DMS79 treated with DMSO at 0.1 percent for 48 hours (cell line): ENCODE measurements at places on chromosomes 7 and 10.

DNA sequence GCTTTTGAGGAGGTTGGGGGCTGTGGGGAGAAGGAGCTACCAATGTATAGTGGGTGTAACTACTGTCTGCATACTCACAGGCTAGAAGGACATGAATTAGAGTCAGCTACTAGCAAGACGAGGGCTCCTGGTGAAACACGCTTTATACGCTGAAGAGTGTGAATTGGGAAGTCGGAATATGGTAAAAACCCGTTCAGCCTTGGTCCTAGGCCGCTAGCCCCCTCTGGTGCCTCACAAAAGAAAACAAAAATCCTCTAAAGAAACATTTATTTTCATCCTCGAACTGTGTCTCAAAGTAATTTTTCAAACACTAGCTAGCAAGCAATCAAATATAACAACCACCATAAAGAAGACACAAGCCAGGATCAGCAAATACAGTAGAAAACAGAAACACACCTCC, 338.1 kb upstream of the SEMA3C start:
- DNase-seq = no peak

DNA sequence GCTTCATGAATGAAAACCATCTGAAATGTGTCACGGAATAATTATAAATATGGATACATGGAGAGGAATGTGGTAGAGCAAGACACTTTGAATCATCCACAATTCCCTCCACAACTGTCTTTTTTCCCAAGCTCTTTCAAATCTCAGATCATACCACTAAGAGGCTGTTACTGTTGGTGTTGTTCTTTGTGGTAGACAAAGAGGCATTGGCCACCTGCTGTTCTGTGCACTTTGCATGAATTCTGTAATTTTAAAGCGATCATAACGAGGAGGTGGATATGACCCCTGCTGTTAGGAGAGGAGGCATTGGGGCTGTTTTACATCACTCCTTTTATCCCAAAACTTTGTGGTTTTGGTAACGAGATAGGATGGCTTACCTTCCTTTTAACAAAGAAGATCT, 141.2 kb upstream of the KLF6 start:
- no peak for DNase-seq

DNA sequence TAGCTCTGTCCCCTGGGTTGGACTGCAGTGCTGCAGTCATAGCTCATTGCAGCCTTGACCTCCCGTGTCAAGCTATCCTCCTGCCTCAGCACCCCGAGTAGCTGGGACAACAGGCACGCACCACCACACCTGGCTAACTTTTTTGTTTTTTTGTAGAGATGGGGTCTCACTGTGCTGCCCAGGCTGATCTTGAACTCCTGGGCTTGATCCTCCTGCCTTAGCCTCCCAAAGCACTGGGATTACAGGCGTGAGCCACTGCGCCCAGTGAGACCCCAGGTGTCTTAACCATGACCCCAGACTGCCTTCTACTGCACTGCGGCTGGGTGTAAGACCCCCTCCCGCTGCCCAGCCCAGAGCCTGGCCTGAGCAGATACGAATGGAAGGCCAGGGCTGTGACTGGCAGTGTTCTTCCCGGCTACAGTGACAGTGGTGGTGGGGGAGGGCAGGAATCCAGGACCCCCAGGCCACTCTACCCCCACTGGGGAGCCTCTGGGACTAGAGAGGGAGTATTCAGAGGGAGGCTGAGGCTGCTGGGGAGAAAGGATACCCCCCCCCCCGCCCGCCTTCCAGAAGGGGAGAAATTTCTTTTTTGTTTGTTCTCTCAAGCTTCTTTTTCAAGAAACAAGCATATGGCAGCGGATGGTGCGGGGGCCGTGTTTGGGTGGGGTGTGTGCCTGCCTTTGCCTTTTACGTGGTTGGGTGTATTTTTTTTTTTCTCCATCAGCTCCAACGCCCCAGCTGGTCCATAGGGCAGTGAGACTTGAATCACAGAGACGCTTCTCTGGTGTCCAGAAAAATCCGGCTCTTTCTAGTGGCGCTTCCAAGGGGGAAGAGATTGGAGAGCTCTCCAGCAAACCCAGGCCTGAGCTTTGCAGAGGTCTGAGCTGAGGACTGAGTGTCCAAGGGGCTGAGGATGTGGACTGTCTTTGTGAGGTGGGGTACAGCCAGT, 36.6 kb downstream of the GTF2IRD1 start:
- no peak for DNase-seq

GRCh38 chr10:129945526-129945925, 18.5 kb downstream of the EBF3 start:
- no peak for DNase-seq

- DNase-seq = no peak
Measured at GRCh38 chr7:148507787-148508186, 82.8 kb upstream of the C7orf33 start.

DNA sequence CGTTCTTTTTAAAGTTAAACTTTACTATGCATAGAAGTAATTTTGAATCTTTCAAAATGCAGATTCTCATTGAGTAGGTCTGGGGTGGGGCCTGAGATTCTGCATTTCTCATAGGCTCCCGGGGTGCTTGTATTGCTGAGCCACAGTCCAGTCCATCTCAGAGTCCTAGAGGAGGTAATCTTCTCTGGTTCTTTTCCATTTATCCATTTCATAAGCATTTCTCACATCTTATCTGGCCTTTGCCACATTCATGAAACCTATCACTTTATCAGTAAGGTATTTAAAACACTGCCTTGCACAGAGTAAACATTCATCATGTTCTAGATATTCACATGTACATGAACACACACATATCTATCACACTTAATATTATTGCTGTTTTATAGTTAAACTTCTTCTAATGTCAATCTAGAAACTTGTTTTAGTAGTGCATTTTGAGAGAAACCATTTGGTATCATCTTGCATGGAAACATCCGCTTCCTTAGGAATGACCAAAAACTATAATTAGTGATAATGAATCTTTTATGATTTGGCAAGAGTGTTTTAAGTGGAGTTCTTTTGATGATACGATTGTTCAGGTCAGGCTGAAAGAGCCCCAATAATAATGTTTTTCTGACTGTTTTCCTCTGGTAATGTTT, 12.0 kb downstream of the GNAI1 start:
- DNase-seq = no peak

DNA sequence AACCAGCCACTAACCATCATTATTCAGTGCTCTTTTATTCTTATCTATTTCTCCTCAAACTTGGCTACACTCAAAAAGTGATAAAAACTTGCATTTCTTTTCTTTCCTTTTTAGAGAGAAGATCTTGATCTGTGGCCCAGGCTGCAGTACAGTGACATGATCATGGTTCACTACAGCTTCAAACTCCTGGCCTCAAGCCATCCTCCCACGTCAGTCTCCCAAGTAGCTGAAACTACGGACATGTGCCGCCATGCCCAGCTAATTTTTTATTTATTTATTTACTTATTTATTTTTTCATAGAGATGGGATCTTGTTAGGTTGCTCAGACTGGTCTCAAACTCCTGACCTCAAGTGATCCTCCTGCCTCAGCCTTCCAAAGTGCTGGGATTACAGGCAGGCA, 24.6 kb upstream of the TMEM248 start:
- DNase-seq = no peak

DNA sequence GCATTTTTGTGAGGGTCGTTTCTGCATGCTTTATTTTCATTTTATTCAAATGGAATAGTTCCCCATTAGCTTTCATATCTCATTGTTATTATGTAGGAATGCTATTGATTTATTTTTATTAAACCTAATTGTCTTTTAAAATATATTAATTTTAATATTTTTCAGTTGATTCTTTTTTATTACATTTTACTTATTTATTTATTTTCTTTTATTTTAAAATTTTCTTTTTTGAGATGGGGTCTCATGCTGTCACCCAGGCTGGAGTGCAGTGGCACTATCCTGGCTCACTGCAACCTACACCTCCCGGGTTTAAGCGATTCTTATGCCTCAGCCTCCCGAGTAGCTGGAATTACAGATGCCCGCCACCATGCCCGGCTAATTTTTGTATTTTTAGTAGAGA, 7.4 kb upstream of the STK17A start:
- no peak for DNase-seq

- DNase-seq = no peak
Measured at GRCh38 chr10:92150823-92151222, 140.1 kb downstream of the CPEB3 start.

- DNase-seq = peak; percentile 63
Measured at GRCh38 chr10:74189999-74190421, 39.0 kb downstream of the ADK start.

- no peak for DNase-seq
Measured at GRCh38 chr10:5650664-5651387, 15.6 kb downstream of the ASB13 start.

- DNase-seq = no peak
Measured at GRCh38 chr7:95772771-95773581, 622 bp downstream of the DYNC1I1 start.
